ENCODE measurements at places on chromosomes 4 and X. TPM values are rescaled to one million over a fixed set of nuclear protein-coding genes. Genes with fewer than 3 reads are reported as not detected.

PDGFRA gene
- total RNA-seq, result 82.1 TPM

ARHGAP36 gene
- total RNA-seq, result not detected

GNRHR gene
- total RNA-seq, result not detected

MAGEE2 gene
- not detected for total RNA-seq

ADAM29 gene
- not detected for total RNA-seq

CLCN4 gene
- 1.6 TPM for total RNA-seq

ELF4 gene
- total RNA-seq, result 13.1 TPM

ADGRG4 gene
- not detected for total RNA-seq

TRIM61 gene
- 3.0 TPM for total RNA-seq

BEX3 gene
- 243 TPM for total RNA-seq

SOWAHB gene
- 0.05 TPM for total RNA-seq

SLC49A3 gene
- total RNA-seq, result 1.4 TPM

H2BW2 gene
- total RNA-seq, result not detected

FHL1 gene
- 118 TPM for total RNA-seq
